Fibroblast of skin of right quadriceps (primary cell): ENCODE measurements at places on chromosomes 6 and 20.

DNA sequence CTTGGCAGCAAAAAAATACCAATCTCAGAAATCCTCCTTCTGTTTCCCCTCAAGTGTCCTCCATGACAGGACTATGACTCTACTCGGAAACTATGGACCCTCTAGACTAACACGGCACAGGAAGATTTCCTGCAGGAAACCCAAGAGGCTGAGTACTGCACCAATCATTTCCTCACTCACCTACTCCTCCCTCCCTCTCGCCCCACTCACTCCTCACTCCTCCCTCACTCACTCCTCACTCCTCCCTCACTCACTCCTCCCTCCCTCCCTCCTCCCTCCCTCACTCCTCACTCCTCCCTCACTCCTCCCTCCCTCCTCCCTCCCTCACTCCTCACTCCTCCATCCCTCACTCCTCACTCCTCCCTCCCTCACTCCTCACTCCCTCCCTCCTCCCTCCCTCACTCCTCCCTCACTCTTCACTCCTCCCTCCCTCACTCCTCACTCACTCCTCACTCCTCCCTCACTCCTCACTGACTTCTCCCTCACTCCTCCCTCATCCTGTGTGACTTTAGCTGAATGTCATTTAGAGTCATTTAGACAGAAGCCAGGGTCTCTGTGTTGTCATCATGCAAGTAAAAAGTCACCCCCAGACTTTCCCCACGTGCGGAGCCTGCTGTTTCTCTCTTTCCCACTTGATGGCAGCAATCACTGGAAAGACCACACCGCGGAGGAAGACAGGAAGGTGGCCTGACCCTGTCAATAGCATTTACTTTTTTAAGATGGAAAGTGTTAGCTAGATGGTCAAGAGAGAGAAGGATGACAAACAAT is 226.8 kb upstream of the PDE10A start:
- peak; percentile 43 for DNase-seq

GRCh38 chr6:5677219-5678000 is 329.3 kb downstream of the NRN1 start:
- DNase-seq, result peak; percentile 29

DNA sequence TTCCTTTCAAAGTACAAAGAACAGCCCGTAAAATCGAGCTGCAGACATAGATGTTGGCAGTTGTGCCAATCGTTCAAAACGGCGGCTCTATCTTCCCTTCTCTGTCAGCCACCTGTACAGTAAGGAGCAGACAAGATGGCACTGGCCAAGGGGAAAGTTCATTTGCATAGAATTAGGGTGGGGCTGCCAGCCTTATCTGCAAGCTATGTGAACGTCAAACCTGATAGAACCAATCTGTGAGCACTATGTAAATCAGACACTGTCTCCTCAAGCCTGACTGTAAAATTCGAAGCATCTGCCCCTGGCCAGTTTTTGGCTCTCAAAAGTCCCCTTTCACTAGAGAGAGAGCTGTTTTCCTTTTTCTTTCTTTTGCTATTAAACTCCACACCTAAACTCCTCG is 374.5 kb downstream of the EPM2A start:
- no peak for DNase-seq

DNA sequence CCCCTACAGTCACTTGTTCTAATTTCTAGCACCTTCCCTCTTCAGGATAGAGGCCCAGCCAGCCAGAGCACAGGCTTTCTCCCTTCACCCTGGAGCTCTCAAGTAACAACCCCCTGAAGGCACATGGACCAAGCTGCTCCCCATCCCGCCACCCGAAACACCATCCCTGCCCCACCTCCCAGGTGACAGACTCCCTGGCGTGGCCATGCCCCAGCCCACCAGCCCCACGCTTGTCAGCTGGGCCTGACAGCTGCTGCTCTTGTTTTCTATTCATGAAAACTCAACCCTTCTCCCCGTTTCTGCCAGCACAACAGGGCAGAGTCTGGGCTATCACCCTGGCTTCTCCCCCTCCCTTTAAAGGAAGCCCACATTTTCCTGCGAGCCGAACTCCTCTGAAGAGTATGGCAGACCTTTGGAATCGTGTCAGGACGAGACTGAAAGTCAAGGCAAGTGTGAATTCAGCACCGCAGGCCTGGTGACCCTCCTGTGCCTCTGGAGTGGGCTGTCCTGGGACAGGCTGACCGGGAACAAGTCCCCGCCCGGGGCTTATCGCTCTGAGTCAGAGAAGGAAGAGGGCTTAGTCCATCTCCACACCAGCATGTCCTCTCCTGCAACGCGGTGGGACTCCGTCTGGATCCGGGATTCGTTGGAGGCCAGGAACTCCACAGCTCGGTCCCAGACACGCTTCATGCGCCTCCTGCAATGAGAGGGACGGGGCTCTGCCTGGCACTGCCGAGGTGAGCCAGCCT is 16.7 kb downstream of the LEMD2 start:
- DNase-seq, result no peak

DNA sequence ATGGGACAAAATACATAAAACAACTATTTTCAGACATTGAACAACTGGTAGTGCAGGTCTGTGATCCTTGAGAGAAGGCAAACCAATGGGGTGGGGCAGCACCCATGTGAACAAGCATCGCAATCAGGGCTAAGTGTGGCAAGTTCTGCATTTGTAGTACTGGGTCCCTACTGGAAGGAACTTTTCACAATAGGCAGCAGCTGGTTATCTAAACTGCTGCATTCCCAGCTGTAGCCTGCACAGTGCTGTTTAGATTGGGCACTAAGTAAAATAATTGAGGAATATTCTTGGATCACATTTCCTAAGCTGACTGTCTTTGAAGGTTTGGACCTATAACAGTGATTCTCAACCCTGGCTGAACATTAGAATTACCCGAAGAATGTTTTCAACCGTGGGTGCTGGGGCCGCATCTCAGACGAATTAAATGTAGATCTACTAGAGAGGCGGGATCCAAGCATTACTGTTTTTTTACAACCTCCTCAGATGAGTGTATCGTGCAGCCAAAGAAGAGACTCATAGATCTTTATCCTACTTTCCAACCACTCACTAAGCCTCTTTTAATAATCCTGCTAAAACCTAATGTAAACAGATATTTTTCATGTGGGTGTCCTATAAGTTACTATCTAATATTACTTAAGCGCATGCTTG is 12.4 kb upstream of the MAP3K4 start:
- DNase-seq, result peak; percentile 16

DNA sequence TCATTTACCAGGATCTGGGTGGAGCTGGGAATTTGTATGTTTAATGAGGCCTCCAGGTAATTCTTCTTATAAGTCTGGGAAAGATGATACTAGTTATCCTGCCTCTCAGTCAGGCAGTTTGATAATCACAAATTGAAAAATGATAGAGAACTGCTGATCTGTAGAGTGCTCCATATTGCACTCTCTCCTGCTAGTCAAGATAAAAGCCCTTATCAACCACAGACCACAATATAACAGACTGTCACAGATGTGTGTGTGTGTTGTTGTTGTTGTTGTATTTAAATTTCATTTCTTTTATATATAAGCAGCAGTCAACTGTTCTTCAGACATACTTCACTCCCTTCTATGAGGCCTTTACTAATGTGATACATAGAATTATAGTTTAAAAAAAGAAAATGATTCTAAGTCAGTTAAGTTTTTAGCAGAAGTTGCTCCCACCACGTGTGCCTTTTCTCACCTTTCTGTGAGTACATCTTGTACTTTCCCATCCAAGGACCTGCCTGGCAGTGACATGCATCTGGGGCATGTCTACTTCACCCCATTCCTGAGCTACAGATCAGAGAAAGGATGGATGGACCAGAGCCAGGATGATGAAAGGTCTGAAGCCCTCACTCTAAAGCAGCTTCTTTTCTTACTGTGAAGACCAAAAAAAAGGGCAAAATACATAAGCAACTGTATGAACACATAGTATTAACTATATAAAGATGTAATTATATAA is 29.8 kb downstream of the TENT5A start:
- DNase-seq, result no peak

DNA sequence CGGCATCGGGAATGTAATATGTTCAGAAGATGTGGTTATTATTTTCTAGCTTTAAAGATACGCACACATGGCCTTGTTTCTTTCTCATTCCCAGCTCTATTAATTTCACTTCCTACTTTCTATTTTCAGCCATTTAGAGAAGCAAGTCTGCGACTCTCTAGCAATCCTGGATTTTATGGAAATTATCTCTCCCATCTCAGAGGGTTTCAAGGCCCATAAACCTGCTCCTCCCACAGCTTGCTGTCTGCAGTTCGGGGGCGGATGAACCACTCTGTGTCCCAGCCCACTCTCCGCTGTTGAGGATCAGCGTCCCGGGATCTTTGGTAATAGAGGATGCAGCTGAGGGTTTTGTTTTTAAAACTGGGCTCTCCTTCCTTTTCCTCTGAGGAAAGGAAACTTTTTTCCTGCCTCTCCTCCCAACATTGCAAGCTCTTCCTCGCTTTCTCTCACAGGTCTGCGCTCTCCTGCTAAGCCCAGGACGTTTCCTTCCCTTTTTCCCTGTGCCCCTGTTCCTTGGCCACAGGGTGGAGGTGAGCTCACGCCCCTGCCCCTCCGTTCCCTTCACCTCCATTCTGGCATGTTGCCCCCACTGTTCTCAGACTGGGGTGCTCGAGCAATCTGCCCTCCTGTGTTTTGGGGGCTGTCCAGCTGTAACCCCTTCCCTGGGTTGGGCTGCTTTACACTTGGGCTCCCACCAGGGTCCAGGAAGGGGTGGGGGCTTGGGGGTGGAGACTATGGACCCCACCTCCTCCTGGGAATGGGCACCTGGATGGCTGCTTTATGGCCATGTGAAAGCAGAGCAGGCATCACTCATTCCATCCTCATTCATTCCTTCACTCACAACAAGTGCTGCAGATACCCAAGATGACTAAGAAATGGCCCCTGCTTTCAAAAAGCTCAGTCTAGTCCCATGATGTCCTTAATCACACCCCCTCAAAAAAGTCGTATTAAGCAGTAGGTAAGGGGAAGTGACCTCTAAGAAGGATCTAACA is 54.9 kb downstream of the ZBTB9 start:
- DNase-seq, result no peak

DNA sequence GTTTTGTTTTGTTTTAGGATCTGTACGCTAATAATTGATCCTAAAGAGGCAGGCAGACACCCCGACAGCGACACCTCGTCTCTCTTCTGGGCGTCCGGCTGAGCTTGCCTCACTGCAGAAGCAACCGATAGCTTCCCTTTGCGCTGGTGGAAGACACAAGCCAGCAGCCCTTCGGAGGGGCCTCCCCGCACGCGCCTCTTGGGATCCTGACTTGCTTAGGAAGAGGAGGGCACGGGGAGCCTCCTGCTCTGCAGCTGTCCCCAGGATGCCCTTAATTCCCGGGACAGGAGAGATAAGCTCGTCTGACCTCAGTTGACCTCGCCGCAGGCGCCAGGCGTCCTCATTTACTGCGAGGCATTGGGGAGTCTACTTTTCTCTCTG is 94.0 kb downstream of the CD83 start:
- peak; percentile 39 for DNase-seq
